ENCODE measurements at places on chromosomes 3 and 15. TPM values are rescaled to one million over a fixed set of nuclear protein-coding genes. Genes with fewer than 3 reads are reported as not detected.

DNA sequence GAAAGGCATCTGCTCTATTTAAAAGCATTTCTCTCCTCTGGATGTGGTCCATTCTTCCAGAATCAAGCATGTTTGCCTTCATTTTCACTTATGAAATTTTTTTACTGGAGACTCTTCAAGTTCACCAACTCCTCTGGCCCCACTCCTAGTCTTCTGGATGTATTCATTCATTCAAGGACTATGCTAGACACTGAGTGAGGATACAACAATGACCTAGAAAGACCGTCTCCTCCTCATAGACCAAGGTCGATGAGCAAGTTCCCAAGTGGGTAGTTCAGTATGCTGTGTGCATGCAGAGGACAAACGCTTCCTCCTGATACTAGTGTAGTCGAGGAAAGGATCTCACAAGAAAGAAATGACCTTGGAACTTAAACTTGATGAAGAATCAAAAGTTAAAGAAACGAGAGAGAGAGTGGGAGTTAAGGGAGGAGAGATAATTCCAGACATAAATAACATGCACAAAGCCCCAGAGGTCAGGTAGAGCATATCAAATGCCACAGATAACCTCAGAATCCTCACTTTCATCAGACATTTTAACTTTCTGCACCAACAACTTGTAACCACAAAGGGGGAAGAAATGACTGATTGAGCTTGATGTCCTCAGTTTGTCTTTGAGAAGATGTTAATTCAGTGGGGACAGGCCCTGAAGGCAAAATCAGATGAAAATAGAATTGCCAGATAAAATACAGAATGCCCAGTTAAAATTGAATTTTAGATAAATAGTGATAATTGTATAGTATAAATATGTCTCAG is 149.4 kb downstream of the IMPG2 start:
- no peak for DNase-seq

DNA sequence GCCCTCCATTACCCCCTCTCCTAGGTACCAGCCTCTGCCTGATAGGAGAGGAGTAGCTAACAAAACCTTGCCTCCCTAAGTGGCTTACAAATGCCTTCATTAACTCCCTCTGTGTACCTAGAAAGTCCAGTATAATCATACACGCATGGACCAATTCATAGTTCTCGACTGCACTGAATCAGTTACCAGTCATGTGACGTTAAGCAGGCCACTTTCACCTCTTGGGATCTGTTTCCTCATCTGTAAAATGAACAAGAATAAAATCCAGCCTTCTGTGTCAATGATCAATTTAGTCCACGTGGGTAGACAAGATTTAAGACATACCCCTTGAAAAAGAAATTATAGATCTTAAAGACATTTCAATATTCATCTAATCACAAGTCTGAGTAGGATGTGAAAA is 72.2 kb downstream of the TRIM69 start:
- DNase-seq, result no peak

DNA sequence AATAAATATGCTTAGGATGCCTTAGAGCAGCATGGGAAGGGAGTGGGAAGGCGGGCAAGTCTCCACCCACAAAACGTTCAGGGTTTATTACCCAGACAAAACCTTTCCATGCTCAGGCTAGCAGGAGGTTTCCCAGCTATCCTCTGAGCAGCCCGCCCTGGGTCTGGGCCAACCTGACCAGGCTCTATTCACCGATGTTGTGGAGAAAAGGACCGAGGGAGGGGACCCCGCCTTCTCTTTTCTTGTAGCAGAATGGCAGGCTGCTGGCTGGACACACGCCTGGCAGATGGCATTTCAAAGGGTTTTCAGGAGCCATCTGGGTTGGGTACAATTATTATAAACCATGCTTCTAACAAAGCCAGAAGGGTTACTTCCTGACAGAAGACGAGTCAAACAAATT is 540.9 kb downstream of the MAGI1 start:
- no peak for DNase-seq

Gene DNAH12
- 11.2 TPM for total RNA-seq

Gene AQP9
- total RNA-seq, result 60.3 TPM

Gene MGLL
- 132 TPM for total RNA-seq

Gene TM4SF18
- total RNA-seq, result 6.5 TPM

DNA sequence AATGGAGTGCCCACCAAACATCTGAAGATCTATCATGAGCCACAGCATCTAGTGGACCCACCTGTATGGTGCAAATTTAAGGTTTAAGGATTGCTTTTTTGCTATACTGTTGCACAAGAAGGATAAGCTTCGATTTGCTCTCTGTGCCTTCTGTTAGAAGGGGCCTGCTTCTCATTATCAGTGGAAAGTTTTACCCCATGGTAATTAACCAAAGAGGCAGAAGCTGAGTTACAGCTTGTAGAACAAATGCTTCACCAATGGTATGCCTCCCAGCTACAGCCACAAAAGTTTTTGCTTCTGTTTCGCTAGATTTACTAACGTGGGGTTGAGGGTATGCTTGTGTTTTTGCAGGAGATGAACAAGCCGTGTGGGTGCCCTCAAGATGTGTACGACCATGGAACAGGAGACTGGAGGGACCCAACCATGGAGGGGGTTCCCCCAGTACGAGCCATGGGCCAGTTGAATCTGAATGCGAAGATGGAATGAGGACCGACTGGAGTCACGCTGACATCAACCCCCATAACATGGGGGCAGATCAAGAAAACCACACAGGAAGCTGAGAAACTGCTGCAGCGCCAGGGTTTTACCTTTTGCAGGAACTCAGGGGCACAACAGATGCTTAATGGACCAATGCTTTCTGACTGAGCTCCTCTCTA is 43.5 kb downstream of the ACAD9 start:
- no peak for DNase-seq

Gene TMC3
- not detected for total RNA-seq

- no peak for DNase-seq
Measured at GRCh38 chr3:46676601-46677410, 16.7 kb downstream of the ALS2CL start.

GRCh38 chr3:59027607-59028006 is 22.2 kb downstream of the CFAP20DC start:
- DNase-seq, result no peak

Gene ZNF662
- 7.3 TPM for total RNA-seq

DNA sequence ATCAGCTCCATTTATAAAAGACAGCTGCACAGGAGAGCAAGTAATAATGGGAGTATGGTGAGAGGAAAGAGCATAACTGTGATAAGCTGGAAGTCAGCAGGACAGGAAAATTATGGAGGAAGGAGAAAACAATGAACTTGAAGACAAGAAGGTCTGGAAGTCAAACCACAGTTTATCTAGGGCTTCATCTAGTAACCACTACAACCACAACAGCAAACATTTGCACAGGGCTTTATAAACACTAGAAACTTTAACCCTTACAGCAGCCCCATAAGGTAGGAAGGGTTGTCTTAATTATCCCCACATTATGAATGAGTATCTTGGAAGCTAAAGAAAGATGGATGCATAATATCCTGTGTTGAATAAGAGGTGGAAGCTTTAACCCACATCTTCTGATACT is 820.8 kb downstream of the IGSF11 start:
- DNase-seq, result no peak

- DNase-seq, result no peak
Measured at GRCh38 chr3:66449411-66449974, 51.3 kb downstream of the LRIG1 start.

- no peak for DNase-seq
Measured at GRCh38 chr15:28099555-28100140, 533 bp upstream of the OCA2 start.

DNA sequence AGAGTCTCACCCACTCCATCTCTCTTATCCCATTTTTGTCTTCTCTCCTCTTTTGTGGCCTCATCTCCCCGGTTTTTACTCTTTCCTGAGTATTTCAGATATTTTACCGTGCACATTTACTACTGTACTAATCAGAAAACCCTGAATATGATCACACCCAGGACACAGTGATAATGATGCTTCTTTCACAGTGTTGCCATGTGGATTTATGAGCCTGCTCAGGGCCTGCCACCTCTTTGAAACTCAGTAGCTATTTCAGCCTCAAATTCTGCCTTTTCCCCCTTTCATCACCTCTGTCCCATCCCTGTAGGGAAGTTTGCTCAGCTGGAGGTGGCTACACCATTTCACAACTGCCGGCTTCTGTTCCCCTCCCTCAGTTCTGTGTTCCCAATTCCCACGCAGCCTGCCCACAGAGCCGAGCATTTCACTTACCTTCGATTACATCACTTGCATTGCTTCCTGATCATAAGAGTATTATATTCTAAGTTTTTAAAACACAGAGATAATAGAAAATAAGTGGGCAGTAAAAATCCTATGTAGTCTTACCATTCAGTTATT is 33.2 kb downstream of the ARNT2 start:
- DNase-seq, result no peak

Gene VILL
- total RNA-seq, result 12.5 TPM

DNA sequence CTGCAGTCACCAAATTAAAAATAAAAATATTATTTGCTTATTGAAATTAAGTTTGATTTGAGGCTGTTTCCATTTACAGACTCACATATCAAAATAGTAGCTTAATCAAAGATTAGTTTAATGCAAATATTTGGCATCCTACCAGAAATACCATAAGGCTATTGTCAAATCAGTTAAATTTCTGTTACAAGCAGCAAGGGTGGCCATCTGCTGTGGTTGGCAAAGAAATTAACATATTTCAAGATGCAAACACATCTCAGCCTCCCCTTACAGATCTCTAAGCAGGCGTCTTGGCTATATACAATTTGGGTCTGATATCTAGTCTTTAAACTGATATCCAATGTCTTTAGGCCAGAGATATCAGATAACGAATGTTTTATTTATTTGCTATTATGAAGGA is 83.2 kb upstream of the NEDD4 start:
- DNase-seq, result no peak

GRCh38 chr3:10950476-10951294 is 41.9 kb upstream of the SLC6A1 start:
- DNase-seq, result no peak

GRCh38 chr3:127217596-127218453 is 24.9 kb downstream of the PRR23E start:
- DNase-seq, result no peak

- DNase-seq, result no peak
Measured at GRCh38 chr15:72202801-72203506, 5.4 kb upstream of the GRAMD2A start.

- no peak for DNase-seq
Measured at GRCh38 chr3:131299836-131300235, 81.7 kb upstream of the NUDT16 start.

Data from lower lobe of right lung (tissue), 2 donors.